ENCODE measurements at places on chromosomes 12 and 14.
A peak's percentile ranks its signal among the peaks of the same experiment; 100 is the strongest.

GRCh38 chr12:52823761-52824450 is 10.0 kb upstream of the KRT4 start:
- no peak for DNase-seq

DNA sequence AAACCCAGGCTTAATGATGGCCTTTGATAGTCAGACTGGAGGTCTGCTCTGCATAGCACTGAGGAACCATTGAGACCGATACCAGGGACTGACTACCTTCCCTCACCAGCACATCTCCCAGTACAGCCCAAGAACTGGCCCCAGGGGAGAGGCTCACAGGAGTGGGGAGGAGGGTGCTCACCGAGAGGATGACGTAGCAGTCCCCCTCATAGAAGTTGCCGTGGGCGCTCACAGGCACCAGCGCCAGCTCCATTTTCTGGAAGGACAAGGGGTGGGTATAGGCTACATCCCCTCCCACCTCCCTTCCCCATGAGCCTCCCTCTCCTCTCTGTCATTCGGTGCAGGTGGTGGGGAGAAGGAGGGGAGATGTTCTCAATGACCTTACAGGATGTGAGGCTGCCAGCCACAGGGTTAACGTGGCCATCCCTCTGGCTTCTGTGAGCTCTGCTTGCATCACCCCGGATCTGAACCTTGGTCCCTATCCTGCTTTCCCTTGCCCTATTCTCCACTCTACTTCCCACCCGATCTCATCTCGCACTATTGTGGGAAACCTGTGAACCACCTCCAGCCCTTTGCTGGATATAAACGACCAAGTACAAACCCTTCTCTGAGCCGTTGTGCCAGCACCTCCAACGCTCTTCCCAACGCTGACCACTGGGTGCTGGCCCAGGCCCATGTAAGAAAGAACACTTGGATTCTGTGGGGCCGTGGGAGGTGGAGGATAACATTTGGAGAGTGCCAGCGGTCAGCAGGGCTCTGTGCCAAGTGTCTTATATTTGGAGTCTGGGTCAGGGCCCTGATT is 4.4 kb downstream of the AVIL start:
- DNase-seq: no peak

GRCh38 chr12:7221486-7221885 is 32.0 kb downstream of the PEX5 start:
- no peak for DNase-seq

DNA sequence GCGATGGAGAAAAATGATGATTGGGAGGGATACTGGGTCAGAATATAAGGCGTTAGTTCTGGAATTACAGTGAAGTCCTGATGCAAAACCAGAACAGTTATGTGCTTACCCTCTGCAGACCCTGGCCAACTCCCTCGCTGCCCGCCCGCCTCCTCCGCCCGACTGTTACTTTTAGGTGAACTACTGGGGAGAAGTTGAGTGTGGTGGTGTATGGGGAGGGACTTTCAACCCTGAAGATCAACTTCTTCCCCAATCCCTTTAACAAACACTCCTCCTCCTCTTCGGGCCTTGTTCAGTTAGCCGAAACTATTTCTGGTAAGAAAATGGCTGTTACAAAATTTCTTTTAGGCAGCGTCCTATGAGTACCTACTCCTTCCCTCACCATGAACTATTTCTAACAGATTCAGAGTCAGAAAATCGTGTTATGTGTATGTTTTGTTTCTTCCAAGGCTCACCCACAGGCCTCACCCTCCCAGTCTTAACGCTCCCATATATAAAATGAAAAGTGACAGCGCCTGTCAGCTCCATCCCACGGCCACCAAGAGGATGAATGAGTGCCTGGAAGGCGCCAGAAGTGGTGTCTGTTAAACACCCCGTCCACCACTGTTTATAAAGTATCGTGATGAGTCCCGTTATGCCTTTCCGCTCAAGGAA is 1.3 kb downstream of the FBXO33 start:
- DNase-seq: no peak

- peak; percentile 69 for DNase-seq
These were observed 314.5 kb downstream of the ALG10 start for GRCh38 chr12:34336619-34337465.

- DNase-seq: peak; percentile 78
These were observed 28.5 kb downstream of the TMCC3 start for GRCh38 chr12:94621662-94622359.

DNA sequence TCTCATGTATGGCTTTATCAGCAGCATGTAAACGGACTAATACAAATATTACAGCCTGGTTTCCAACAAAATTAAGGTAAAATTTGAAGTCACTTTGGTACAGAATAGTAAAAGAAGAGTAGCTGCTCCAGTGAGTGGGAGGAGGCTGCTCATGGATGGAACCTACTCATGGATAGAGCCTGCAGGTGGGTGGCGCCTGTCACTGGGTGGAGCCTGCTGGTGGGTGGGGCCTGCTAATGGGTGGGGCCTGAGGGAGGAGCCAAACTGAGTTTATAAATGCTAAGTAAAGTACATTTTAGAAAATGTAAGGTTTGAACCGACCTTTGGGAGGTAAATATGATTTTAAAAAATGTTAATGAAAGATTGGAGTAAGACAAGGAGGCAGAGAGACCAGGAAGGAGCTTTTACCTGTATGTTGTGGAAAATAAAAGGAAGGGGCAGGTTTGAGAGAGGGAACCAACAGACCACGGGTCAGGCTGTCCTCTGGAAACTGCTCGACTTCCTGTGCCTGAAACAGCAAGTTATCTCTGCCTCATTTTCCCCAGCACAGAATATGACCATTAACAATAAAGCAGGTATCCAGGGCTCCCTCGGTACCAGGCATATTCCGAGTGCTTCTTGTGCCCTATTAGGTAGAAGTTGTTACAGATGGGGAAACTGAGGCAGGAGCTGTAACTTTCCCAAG is 55.9 kb upstream of the SEL1L start:
- no peak for DNase-seq

DNA sequence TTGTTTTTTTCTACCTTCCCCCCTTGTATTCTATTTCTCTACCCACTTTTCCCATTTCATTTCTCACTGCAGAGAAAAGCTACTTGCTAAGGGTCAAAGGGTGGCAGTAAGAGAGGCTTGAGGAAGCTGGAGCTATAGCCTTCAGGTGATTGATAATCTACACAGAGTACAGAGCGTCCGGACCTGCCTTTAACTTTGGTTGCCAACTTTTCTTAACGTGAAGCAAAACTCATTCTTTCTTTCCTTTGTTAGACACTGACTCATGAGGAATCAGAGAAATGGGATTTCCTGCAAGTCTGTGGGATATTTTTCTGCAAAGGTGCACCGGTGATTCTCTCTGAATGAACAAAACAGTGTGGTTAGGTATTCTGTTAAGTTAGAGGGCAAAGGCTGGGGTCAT is 133.3 kb downstream of the RMST start:
- no peak for DNase-seq

- DNase-seq: peak; percentile 12
These were observed 91.8 kb downstream of the SLC41A2 start for GRCh38 chr12:104866291-104866690.

DNA sequence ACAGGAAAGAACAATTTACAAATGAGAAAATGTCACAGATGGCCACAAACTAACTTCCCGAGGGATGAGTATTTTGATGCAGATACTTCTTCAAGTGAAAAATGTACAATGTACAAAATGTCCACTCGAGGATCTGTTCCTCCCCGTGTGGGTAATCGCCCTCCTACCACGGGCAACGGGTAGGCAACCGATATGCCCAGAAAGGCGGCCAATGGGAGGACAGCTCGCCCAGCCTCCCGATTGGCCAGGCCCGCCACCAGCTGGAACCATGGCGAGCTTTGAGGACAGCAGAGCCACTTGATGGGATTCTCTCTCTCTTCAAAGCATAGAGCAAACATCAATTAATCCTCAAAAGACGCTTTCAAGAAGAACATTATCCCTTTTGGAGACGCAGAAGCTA is 42.3 kb downstream of the DPF3 start:
- DNase-seq: no peak

DNA sequence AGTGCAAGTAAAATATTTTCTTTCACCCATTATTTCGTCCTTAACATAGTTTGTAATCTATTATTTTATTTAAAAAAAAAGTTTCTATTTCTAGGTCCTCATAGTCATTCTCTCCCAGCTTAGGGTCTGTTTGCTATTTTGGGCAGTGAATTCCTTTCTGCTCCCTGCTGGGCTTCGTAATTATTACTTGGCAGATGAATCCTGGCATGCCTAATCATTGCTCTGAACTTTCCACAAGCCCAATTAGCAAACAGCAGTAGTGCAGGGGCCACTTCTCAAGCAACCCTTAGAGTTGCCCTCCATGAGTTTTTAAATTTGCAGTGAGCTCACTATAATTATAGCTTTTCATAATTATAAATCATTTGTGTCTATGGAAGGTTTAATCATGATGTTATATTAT is 1378.3 kb upstream of the SEL1L start:
- no peak for DNase-seq

GRCh38 chr12:49956663-49957569 is 4.8 kb upstream of the AQP5 start:
- no peak for DNase-seq

- no peak for DNase-seq
These were observed 137.7 kb downstream of the PLXNC1 start for GRCh38 chr12:94285943-94286582.

DNA sequence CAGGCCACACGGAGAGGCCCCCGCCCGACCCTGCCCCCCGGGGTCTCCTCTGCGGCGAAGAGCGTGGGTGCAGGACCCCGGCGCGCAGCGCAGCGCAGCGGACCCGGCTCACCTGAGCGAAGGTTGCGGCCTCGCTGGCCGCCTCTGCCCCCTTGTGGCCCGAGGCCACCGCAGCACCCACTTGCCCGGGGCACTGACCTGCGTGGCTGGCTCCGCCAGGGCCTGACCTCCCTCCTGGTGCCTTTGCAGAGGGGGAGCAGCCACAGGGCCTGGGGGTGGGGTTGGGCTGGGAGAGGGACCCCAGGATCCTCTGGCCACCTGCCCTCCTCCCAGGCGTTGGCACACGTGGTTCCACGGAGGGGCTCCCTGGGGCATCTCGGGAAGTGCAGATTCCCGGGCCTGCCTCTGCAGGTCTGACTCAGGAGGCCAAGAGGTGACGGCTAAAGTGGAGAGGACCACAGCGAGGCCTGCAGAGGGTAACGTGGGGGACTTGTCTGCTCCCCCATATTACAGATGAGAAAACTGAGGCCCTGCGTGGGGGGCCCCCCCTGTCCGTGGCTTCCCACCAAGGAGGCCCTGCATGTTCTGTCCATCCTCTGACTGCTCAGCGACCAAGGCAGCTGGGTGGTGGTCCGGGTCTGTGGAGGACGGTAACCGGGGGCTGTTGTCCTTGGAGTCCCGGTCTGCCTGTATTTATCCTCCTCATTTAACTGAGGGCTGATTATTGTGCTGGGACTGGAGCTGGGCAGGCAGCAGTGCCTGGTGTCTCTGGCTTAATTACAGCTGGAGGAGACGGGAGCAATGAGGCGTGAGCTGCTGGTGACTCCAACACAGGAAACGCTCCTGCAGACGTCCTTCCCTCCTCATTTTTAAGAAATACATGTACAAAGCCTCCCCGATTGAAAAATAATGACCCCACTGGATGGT is 67.9 kb upstream of the BEGAIN start:
- DNase-seq: peak; percentile 71

DNA sequence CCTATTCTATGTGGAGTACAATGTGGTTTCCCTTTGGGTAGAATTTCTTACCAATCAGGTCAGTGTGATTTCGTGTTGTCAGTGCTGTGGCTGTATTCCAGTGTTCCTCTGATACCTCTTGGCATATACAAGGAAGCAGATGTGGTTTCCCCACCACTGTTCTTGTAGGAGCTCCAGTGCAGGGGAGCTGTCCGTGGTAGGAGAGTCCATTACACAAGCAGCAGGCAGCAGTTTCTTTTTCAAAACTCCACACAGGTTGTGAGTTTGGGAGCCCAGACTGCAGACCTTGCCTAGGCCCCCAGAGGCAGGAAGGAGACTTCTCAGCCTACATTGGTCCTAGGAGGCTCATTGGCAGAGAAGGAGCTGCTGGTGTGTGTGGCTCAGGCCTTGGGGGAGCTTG is 452.8 kb downstream of the AACS start:
- peak; percentile 16 for DNase-seq

GRCh38 chr14:71143381-71144290 is 236.4 kb downstream of the PCNX1 start:
- peak; percentile 78 for DNase-seq
